ENCODE measurements at places on chromosomes 5 and 9. TPM values are rescaled to one million over a fixed set of nuclear protein-coding genes. Genes with fewer than 3 reads are reported as not detected.

The ITGA1 gene
- 63.0 TPM for total RNA-seq

The RNF183 gene
- not detected for total RNA-seq

The PCDHGB4 gene
- total RNA-seq = 14.5 TPM

- DNase-seq = no peak
Measured at GRCh38 chr5:13932011-13932410, 12.5 kb downstream of the DNAH5 start.

DNA sequence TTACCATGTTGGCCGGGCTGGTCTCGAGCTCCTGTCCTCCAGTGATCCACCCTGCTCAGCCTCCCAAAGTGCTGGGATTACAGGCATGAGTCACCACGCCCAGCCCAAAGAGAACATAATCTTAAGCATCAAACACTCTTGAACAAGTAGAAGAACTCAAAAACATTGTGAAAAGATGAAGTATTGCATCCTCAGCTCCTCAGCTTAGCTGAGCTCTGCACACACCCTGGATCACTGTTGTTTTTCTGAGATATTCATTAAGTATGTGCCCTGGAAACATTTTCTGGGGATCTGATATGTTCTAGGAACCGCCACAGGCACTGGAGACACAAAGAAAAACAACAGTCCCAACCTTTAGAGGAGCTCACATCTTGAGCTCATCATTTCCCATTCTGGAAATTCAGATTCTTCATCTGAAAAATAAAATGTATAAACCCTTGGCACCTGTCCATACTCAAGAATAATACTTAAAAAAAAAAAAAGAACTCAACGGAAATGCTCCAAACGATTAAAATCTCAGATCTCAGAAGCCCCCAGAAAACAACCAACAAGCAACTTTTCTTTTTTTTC, 62.2 kb upstream of the ZNF462 start:
- DNase-seq = no peak

DNA sequence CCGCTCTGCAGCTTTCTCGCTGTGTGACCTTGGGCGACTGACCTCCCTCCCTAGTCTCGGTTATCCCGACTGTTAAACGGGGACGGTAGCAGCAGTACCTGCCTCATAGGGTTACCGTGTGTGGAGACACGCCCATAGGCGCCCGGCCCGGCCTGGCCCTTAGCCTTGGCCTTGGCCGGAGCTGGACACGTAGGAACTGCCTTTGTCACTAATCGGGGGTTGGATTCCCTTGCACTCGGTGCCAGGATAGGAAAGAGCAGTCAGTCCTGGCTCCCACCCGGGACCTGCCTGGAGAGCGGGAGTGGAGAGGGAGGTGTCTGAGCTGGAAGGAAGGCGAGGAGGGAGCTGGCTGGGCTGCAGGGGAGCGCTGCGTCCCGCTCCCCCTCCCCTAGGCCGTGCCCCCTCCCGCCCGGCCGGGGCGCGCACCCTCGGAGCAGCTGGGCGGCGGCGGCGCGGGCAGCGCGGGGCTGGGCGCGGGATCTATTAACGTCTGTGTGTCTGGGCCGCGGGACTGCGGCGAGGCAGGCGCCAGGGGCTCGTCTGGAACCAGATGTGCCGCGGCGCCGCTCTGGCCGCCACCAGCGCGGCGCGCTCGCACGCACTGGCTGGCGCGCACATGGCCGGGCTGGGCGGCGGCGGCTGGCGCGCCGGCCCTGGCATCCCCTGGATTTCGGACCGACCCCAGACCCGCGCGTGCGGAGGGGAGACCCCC, 31.7 kb downstream of the PRRX2 start:
- no peak for DNase-seq

Measured in omental fat pad (tissue), 4 donors.